Fibroblast of skin of abdomen (primary cell): ENCODE measurements at places on chromosomes 4 and X.

- no peak for DNase-seq
These were observed 160.7 kb downstream of the DLG3 start for GRCh38 chrX:70605352-70605751.

DNA sequence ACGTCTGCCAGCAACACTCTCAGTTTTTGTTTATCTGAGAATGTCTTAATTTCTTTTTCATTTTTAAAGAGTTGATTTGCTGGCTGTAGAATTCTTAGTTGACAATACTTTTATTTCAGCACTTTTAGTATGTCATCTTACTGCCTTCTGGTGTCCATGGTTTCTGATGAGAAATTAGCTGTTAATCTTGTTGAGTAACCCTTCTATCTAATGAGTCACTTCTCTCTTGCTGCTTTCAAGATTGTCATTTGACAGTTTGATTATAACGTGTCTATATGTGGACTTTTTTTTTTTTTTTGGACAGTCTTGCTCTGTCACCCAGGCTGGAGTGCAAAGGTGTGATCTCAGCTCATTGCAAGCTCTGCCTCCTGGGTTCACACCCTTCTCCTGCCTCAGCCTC lies 24.0 kb upstream of the TMEM255A start:
- DNase-seq = no peak

GRCh38 chr4:15423285-15423711 lies 4.5 kb upstream of the C1QTNF7 start:
- DNase-seq = no peak

DNA sequence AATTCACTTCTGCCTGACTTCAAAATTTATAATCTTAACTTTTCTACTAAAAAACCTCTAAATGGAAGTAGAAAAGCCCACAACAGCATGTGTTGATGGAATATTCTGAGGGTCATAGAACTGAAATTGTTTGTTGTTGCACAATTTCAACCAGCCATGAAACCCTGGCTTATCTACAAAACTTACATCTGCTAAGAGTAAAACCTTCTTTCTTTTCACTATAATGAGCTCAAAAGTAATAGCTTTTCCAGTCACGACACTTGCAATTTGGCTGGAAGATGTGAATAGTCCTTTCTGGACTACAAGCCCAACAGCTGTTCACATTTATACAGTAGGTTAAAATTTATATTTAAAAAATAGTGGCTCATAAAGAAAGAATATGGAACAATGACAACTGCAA lies 250.0 kb downstream of the GPAT3 start:
- no peak for DNase-seq

- no peak for DNase-seq
These were observed 1084.1 kb downstream of the FAM133A start for GRCh38 chrX:94758130-94758529.

- DNase-seq = no peak
These were observed 108.8 kb downstream of the TMA16 start for GRCh38 chr4:163603257-163603656.

DNA sequence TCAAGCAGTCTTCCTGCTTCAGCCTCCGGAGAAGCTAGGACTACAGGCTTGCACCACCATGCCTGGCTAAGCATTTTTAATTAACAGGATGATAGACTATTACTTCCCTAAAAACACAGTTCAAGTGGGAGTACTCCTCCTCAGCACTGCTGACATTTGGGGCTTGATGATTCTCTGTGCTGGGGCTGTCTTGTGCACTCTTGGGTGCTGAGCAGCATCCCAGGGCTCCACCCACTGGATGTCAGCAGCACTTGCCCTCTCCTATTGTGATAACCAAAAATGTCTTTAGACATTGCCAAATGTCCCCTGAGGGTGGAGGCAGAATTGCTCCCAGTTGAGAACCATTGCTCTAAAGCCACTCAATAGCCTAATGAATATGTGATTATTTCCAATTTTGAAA lies 60.4 kb downstream of the CLCN4 start:
- DNase-seq = no peak

GRCh38 chr4:33104273-33104672 lies 2384.1 kb downstream of the PCDH7 start:
- no peak for DNase-seq

GRCh38 chrX:39903937-39904336 lies 193.8 kb downstream of the BCOR start:
- DNase-seq = peak; percentile 40

DNA sequence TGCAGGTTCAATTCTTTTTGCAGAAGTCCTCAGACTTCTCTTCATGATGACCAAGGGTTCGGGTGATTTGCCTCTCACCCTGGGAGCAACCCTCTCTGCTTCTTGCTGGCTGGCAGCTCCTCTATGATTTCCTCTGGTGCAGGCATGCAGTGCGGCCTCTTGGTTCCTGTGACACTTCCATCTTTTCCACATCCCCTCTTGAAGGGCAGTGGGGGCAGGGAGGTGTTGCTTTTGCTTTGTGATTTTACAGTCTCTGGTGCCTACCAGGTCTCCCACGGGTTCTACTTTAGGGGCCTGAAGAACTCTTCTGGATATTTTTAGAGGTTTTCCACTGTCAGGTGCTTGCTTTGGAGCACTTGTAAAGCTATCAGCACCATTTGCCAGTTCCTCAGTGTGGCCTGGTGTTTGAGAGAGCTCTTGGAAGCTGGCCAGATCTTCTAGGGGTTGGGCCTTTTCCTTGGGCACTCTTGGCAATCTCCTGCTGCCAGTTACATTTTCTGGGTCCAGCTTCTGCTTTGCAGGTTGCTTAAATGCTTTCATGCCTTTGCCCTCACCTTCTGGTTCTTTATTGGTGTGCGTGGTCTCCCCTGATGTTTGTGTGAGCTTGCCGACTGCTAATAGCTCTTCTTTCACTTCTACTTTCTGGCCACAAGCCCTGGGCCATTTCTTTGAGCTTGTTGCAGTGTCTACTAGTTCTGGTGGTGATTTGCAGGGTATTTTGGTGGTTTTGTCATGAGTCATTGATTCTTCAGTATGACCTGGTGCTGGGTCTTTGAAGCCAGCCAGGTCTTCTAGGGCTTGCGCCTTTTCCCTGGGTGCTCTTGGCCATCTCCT lies 11.5 kb upstream of the CHST7 start:
- no peak for DNase-seq

DNA sequence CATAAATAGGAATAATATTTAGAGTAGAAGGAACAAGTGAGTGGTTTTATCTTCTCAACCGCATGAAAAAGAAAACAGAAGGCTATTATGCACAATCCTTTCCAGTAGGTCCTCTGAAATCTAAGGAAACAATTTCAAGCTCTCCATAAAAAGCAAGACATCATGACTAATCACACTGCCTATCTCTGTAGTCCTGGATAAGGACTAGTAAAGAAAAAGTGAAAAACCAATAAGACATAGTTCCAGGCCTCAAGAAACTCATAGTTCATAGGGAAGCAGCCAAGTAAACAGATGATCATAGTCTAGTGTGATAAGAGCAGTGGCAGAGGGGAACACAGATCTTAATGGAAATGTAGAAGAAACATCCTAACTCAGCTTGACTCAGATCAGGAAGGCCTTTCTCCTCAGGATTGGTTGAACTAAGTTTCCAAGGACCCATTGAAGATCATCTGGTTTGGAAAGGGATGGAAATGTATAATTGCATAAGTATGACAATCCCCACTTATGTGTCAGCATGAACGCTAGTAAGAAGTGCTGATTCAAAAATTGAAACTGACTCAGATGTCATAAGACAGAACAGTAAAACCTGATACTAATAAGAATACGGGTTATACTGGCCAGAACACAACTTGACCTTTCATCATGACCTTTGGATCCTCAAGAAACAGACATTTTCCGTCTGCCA lies 155.3 kb downstream of the GRIA3 start:
- DNase-seq = peak; percentile 75

DNA sequence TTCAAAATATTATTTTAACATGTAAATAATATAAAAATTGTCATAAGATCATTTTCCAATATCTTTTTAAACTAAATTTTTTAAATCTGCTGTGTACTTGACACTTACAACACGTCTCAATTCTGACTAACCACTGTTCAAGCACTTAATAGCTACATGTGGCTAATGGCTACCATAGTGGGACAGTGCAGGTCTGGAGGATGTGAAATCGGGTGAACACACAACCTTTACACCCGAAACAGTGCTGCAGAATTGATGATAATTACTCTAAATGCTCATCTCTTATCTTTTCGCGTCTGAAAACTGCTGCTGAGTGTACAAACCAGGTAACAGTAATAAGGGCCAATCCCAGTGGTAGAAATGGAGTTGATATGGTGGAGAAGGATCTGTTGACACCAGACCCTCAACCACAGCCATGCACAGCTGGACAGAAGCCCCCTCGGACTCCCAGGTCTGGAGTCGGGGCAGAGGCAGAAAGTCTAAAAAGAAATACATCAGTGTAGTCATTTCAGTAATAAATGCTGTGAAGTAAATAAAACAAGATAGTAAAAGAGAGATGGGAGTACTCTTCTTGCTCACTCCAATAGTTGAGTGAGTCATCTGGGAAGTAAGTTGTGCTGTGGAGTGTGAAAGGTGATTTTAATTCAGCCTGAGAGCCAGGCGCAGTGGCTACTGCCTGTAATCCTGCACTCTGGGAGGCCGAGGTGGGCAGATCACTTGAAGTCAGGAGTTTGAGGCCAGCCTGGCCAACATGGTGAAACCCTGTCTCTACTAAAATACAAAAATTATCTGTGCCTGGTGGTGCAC lies 150.0 kb downstream of the CBR4 start:
- no peak for DNase-seq

DNA sequence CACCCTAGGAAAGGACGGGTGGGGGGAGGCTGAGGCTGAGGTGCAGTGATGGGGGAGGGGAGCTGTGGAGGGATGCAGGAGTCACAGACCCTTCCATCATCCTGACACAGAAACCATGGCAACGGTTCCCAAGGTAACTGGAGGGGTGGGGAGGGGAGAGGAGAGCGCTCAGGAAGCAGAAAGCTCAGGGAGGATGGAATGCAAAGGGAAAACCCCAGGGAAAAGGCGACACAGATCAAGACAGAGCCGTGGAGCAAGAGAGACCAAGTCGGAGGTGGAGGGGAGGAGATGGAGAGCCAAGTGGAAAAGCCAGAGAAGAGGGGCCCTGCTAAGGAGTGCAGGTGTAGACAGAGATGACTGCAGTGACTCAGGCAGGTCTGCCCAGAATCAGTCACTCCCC lies 14.5 kb downstream of the L1CAM start:
- DNase-seq = no peak

GRCh38 chr4:176794151-176794550 lies 1.4 kb upstream of the VEGFC start:
- peak; percentile 92 for DNase-seq

GRCh38 chr4:101104312-101105052 lies 242.8 kb downstream of the PPP3CA start:
- no peak for DNase-seq

DNA sequence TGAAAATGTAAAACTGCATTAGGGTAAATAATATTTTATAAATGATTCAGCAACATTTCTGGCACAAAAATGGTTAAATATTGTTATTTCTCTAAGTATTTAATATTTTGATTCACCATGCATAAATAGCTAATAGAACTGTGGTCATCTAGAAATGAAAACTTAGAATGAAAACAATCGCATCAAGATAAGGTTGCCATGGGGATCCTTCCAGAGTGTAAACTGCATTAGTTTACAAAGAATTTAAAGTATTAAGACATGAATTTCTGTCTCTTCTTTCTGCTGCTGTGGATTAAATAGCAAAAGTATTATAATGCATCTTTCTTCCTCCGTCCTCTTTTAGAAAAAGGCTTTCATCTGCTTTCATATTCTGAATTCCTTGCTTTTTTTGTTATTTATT lies 1064.6 kb upstream of the SLIT2 start:
- no peak for DNase-seq

DNA sequence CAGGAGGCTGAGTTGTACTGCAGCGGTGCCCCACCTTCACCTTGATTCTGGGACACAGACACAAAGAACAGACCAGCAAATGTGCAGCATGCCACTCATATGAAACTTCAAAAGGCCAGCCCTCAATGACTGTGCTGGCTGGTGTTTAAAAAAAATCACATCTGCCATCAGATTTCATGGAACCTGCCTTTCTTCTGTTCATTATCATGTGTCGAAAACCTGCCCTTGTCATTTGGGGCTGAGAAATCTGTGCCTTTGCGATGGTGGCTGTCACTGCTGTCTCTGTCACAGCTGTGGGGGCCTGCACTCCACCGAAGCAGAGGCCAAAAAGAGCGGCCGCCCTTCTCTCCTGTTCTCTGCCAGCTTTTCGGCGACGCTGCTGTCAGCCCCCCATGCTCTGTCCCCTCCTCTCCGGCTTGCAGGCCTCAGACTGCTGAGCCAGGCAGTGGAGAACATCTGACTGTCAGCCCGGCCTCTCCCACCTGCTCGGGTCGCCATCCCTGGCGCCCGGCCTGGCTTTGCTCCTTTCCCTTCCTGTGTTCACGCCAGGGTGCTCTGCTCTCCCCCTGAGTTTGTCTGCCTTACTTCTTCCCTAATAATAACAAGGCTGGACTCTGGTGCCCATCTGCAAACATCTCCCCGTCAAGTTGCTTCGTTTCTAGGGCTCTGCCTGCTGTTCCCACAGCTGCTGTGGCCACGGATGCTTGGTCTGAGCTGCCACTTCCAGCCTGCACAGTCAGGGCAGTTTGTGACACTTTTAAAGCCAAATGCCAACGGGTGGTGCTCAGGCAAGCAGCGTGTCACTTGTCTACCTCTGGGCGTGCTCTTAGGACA lies 355.2 kb downstream of the UNC5C start:
- DNase-seq = no peak

GRCh38 chr4:156475322-156475721 lies 496.3 kb downstream of the PDGFC start:
- peak; percentile 77 for DNase-seq

DNA sequence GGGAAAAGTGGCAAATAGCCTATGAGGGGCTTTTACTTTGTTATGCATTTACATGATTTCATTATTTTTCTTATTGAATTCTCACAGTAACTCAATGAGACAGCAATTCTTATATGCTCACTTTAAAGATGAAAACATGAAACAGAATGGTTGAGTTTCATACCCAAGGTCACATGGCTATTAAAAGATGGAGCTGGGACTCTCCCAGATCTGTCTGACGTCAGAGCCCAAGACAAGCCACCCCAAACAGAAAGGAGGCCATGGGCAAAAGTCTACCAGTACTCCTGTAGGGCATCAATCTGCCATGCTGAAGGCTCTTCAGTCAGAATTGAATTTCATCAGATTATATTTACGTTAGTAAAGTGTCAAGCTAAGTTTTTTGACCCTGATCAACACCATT lies 13.2 kb downstream of the HSD17B11 start:
- no peak for DNase-seq

DNA sequence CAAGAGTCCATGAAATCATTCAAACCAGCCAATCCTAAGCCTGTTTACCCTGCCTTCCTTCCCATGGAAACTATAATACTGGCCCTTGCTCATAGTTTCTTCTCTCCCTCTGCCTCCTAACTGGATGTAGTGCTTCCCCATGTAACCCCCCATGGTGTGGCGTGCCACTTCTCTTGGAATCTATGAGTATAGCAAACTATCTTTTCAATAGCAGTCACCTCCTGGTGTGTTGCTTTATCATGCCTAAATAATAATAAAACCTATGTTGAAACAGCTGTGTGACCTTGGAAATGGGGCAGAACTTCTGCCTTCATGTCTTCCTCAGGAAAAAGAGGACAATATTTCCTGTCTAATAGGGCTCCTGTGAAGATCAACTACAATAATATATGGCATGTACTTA lies 234.8 kb upstream of the EDNRA start:
- no peak for DNase-seq
